ENCODE measurements at places on chromosomes 2 and 18.
A peak's percentile ranks its signal among the peaks of the same experiment; 100 is the strongest.

DNA sequence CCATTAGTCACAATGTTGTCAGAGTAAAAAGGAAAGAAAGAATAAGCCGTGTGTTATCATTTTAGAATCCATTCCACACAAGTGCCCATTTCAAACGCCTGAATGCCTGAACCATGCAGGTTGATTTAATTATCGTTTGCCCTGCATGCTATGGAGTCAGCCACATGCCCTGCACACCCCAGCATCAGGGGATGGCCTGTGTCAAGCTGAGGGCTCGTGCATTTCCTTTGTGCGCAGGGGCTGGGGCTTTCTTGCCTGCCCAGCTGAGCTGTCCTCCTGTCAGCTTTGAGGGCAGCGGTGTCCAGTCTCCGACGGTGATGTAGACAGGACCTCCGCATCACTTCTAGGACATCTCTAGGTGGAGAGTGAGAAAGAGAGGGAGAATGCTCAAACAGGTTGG, 200.4 kb downstream of the TSN start:
- no peak for DNase-seq

DNA sequence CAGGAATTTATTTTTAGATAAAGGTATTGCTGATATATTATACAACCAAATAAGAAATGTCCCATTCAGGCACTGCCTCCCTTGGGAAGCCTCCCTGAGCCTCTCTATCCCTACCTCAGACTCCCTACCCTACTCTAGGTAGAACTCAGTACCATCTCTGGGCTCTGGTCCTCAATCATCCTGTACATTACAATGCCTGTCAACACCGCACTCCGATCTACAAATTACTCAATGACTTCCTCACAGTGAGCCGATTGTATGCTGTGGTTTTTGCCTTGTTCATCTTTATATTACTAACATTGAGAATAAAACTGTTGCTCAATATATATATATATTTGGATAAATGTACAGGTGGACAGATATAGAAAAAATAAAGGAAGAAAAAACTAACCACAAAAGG, 207.5 kb downstream of the STK39 start:
- no peak for DNase-seq

DNA sequence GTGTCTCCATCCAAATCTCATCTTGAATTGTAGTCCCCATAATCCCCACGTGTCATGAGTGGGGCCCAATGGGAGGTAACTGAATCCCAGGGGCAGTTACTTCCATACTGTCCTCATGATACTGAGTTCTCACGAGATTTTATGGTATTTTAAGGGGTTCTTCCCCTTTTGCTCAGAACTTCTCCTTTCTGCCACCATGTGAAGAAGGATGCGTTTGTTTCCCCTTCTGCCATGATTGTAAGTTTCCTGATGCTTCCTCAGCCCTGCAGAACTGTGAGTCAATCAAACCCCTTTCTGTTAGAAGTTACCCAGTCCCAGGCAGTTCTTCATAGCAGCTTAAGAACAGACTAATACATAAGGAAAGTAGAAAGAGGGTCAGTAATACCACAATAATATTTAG, 480.4 kb downstream of the KCNJ3 start:
- DNase-seq, result no peak

- DNase-seq, result no peak
Observed at GRCh38 chr2:241511091-241511741, 2.8 kb upstream of the STK25 start.

DNA sequence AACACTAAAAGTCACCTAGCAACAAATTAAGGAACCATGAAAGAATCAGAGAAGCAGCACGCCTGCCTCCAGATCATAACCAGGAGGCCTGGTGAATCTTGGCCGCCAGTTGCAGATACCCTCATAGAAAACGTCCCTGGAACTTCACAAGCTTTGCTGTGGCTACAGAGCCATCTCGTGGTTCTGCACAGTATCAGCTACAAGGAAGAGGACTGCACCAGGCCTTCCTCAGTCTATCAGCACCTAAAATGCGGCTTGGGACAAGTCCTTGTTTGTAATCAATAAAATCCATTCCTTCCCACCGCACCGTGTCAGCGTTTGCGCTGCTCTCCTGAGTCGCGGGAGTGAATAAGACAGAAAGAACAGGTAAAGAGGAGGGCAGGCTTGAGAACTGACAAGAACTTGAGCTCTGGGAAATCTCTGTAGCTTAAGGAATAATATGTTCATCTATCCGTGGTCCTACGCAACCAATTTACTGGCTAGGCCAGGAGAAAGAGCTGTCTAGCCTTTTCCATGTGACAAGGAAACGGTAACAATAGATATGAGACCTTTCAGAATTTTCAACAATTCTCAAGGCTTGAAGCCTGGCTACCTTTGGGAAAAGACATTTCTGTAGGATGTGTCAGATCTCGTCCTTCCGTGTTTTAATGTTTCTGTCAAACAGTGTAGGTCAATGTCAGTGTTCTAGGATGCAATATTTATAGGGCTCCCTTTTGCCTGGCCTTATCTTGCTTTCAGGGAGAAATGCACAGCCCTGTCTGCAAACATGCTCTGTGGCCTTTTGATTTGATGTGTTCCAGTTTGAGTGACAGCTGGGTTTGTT, 128.5 kb upstream of the RAB12 start:
- no peak for DNase-seq

DNA sequence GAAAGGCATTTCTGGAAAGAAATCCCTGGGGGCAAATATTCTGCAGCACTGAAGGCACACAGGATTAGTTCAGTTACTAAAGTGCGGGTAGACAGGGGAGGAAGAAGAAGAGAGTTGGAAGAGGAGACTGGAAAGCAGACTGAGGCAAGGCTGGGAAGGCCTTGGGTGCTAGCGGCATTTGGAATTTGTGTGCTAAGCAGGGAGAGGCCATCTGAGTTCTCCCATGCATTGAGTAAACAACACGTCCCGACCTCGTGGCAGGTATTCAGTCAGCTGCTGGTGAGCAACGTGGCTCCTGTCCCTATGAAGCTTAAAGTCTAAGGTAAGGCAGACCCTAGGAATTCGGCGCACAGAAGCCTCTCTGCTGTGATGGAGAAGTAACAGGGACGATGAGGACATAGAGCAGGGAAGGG, 30.7 kb downstream of the ATP8B1 start:
- DNase-seq, result no peak

GRCh38 chr18:45548614-45549013, 66.7 kb upstream of the SLC14A2 start:
- no peak for DNase-seq

- DNase-seq, result peak; percentile 51
Observed at GRCh38 chr2:47174733-47175361, 19.7 kb upstream of the STPG4 start.

DNA sequence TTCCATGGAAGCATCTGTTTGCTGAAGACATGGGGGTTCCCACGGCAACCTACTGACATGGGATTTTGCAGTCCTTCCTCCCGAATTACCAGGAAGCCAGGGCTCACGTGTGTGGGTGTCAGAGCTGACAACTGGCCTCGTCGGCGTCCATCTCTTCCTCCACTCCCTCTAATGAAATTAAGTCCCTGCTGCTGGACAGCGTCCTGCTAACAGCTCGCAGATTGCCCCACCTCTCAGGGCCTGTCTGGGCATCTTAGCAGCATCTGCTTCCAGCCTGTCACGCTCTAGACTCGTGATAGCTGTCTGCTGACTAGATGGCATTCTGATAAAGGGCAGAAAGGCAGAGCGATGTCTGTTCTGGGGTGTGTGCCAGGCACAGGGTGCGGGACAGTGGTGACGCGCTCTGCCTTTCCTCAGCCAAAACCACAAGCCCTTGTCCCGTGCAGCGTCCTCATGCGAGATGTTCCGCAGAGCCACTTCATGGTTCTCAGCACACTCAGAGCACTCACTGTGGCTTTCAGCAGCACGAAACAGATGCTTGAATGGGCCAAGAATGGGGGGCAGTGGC, 161.1 kb downstream of the ARL4C start:
- DNase-seq, result peak; percentile 57

GRCh38 chr2:86333378-86333777, 4.0 kb downstream of the REEP1 start:
- DNase-seq, result no peak

DNA sequence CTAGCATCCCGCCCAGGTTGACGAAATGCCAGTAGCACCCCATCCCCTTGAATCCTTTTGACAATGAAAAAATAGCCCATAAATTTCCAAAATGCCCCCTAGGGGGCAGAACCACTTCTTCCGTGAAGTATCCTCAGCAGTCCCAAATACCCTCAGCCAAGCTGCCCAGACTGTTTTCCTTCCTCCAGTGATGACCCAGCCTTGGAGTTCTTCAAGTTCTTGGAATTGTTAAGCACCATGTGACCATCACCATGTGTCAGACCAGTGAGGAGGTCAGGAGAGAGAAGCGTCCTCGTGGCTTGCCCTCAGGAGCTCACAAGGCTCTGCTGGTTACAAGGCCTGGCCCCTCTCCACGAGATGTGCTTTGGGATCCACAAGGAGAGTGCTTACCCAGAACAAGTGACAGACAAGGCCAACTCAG, 1.4 kb upstream of the SLC23A3 start:
- DNase-seq, result peak; percentile 30

GRCh38 chr18:35938158-35938557, 34.3 kb upstream of the RMP24 start:
- DNase-seq, result no peak

- DNase-seq, result no peak
Observed at GRCh38 chr2:64972876-64973275, 16.3 kb upstream of the SLC1A4 start.

DNA sequence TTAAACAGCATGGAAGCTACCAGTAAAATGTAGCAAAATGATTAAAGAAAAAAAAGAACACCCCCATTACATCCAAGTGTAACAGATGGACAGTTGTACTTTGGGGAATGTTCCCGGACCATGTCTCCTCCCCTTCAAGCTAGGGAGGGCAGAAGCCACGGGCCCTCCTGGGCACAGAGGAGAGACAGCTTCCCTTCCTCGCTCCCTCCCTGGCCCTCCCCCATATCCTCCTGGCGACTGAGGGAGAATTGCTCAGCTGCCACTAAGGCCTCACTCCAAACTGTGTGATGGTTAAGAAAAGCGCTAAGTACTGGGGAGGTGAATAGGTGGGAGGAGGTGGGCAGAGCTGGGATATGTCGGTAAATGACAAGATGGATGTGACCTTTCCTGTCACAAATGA, 358.0 kb downstream of the HRH4 start:
- no peak for DNase-seq

DNA sequence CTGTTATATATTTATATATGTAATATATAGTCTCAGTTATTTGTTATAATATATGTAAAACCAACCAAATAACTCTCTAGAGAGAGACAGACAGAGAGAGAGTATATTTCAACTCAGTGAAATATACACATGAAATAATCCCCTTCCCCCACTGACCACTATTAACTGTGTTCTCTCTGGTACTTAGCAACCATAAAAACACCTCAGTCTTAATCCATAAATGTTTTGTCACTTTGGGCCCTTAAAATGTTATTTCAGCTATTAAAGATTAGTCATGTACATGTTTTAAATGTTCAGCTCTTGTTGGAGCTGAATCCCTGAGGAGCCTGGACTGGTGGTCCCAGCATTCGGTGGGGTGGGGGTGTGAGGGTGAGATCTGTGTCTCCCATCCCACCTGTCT, 122.2 kb upstream of the MAP3K20 start:
- DNase-seq, result no peak

- peak; percentile 42 for DNase-seq
Observed at GRCh38 chr2:160427629-160428404, 65.8 kb downstream of the RBMS1 start.

GRCh38 chr18:23281626-23282436, 146.5 kb downstream of the CABLES1 start:
- DNase-seq, result no peak

- DNase-seq, result no peak
Observed at GRCh38 chr2:133842446-133842845, 274.2 kb upstream of the NCKAP5 start.

DNA sequence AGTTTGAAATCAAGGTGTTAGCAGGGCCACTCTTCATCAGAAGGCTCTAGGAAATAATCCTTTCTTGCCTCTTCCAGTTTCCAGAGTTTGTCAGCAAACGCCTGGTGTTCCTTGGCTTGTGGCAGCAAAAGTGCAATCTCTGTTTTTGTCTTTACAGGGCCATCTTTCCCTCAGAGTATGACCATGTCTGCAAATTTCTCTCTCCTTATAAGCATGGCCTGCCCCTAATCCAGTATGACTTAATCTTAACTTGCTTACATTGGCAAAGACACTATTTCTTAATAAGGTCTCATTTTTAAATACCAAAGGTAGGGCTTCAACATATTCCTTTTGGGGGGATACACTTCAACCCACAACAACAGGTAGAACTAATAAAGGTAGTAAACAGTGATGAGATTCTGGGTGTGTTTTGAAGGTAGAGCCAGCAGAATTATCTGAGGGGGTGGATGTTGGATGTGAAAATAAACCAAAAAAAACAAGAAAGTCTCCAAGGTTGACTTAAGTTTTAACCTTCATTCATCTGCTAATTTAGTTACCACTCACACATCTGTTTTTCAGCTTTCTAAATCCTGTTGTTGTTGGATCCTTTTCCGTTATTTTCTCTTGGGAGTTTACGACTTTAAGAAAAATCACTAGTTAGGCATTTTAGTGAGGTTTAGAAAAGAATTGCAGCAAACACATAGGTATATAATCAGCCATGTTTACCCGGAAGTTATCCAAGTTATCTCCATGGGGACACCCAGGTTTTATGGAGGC, 234.4 kb upstream of the FIGN start:
- DNase-seq, result no peak

DNA sequence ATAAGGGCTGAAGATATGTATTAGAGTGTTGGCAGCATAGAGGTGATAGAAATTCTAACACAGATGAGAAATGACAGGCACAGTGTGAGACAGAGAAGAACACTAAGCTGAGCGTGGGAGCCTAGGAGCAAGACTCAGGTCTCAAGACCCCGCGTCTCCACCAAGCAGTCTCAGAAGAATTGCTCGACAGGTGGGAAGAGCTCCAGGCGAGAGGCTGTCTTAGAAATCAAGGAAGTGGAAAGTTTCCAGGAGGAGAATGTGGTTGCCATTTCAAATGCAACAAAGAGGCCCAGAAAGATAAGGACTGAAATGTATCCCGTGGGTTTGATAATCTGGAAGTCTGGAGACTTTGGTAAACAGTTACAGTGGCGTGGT, 31.5 kb upstream of the CAB39 start:
- no peak for DNase-seq

- peak; percentile 98 for DNase-seq
Observed at GRCh38 chr2:113889471-113890252, at the start of gene ACTR3. ACTR3 (plus strand) TSS chr2:113890089; CDS start chr2:113890280, 191 bp downstream.

GRCh38 chr2:235394278-235394828, 99.5 kb upstream of the AGAP1 start:
- no peak for DNase-seq

- no peak for DNase-seq
Observed at GRCh38 chr2:23585273-23586170, 200.5 kb downstream of the KLHL29 start.

- no peak for DNase-seq
Observed at GRCh38 chr2:118667348-118667747, 180.1 kb downstream of the EN1 start.

- DNase-seq, result no peak
Observed at GRCh38 chr2:132789066-132789465, 119.1 kb upstream of the LYPD1 start.

All from activated CD4-positive, alpha-beta T cell treated with anti-CD3 and anti-CD28 coated beads for 48 hours (primary cell).